ENCODE measurements at places on chromosomes 3 and 15.

GRCh38 chr3:26657348-26657976 is 34.9 kb downstream of the LRRC3B start:
- no peak for DNase-seq

DNA sequence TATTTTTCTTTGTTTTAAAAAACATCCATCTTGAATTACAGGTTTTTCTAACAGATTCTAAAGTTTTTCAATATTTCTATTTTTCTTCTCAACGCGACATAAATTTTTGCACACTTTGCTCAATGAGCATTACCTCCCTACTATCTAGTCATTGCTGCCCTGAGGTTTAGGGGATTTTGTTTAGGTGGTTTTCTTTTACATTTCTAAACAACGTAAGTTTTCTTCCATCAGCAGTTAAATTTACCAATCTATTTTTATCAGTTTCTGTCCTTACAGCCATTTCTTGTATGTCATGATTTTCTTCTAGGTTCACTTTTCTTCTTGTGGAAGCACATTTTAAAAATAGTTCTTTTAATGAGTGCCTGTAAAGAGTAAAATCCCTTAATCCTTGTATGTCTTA is 49.2 kb upstream of the CCR2 start:
- DNase-seq, result no peak

- peak; percentile 38 for DNase-seq
These were observed 5.0 kb upstream of the SKOR1 start for GRCh38 chr15:67820122-67820991.

DNA sequence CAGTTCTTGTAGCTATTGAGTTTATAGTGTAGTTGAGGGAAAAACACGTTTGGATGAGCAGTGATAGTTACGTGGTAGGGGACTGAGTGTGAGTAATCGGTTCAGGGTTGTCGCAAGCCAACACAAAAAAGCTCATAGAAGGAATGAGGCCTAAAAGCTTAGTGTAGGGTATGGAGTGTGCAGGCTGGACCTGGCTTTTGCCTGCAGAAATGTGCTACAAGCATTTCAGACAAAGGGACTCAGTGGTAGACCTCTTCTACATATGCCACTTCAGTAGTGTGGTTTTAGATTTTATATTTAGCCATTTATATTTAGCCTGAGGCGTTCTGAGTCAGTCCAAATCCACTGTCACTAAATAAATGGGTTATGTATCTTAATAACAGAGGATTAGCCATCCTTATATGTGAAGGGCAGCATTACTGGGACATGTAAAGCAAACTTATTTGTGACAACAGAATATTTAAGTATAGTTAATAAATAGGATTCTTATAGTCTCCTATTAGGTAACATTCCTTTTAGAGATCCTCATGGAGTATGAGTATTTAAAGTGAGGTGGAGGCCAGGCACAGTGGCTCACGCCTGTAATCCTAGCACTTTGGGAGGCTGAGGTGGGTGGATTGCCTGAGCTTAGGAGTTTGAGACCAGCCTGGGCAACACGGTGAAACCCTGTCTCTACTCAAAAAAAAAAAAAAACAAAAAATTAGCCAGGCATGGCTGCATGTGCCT is 21.8 kb downstream of the ATP2C1 start:
- no peak for DNase-seq

DNA sequence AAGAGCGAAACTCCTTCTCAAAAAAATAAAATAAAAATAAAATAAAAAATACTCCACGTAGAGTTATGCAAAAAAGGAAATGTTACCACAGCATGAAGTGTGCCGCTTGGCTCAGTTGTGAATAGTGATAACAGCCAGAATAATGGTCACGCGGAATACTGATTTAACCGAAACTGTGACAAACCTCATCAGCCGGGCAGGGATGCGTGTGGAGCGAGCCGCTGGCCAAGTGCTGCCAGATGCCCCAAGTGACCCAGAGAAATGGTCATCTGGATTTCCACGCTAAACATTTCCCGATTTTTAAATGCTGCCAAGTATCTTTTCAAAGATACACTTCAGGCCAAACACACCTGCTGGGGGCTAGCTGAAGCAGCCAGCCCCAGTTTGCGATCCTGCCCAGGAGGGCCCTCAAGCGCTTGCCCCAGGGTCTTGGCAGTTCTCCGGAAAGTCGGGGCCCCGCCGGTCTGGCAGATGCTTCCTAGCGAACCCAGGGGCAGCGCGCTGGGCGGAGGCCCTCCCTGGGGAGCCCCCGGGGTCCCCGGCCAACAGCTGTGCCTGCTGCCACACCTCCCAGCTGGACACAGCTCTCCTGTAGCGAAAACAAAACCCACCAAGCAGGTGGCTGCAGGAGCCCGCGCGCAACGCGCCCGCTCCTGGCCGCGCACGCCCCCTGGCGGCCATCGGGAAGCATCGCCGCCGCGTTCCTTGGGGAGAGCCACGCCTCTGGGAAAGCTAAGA is 35.1 kb downstream of the CMTM6 start:
- peak; percentile 93 for DNase-seq

- no peak for DNase-seq
These were observed 792.3 kb downstream of the DIPK2A start for GRCh38 chr3:144763878-144764454.

- no peak for DNase-seq
These were observed 195.0 kb downstream of the RORA start for GRCh38 chr15:61033940-61034677.

GRCh38 chr3:30672959-30673358 is 66.6 kb downstream of the TGFBR2 start:
- no peak for DNase-seq

- DNase-seq, result peak; percentile 70
These were observed 84.2 kb upstream of the ABHD2 start for GRCh38 chr15:89003865-89004725.

DNA sequence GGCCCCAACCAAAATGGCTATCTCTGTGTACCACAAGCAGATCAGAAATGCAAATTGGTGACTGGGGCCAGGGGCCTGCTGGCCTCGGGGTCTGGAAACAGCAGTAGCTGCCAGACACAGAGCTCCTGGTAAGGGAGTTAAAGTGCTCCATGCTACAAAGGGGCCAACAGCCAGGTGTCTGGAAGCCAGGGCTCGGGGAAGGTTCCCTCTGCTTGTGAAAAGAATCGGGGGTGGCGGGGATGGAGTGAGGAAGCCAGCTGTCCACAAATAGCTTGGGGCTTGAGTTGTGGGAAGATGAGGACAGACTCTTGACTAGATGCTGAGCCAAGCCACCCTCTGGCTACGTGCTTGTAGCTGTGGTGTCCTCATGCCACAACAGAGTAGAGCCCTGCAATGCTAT is 39.3 kb downstream of the CHRD start:
- DNase-seq, result no peak

DNA sequence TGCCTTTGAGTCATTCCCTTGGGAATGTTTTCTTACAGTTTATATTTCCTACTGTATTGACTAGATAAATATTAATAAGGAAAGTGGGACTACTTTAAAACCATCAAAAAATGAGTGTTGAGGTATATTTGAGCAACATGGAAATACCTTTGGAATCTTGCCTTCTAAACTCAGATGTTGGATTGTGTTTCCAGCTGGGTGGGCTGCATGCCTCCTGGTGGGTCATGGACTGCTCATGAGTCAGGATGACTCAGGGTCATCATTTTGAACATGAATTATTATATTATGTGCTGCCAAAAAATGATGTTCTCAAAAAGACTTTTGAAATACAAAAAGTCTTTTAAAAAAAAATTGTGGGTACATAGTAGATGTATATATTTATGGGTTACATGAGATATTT is 41.1 kb upstream of the APH1B start:
- no peak for DNase-seq

DNA sequence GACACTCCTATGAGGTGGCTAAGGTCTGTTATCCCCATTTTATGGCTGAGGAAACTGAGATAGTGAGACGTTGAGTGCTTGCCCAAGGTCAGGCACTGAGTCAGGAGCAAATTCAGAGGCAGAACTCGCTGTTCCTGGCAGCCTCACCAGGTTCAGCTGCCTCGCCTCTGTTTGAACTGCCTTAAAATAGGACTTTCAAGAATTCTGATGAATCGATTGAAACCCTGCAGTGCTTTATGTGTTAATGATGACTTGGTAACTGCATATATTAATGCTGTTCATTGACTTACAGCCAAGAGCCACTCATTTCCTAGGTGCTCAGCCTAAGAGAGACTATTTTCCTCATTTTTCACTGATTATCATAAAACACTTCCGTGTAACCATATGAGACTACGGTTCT is 79.5 kb upstream of the BHLHE40 start:
- DNase-seq, result no peak

DNA sequence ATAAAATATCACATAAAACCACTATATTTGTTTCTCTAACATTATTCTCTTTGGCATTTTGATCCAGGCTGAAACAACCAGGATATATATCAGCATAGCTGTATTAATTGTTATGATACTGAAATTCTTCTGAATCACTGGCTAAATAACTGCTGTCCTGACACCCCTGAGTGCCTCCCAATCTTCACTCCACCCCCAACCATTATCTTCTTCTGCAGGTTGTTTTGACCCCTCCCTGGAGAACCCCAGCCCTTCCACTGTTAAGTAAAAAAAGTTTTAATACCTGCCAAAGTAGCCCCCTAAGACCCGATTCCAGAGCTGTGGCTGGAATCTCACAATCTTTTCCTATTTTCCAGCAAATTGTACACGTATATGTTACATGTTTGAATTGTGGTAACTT is 124.1 kb downstream of the DNAH12 start:
- no peak for DNase-seq

GRCh38 chr3:188092648-188093047 is 61.3 kb upstream of the LPP start:
- no peak for DNase-seq

DNA sequence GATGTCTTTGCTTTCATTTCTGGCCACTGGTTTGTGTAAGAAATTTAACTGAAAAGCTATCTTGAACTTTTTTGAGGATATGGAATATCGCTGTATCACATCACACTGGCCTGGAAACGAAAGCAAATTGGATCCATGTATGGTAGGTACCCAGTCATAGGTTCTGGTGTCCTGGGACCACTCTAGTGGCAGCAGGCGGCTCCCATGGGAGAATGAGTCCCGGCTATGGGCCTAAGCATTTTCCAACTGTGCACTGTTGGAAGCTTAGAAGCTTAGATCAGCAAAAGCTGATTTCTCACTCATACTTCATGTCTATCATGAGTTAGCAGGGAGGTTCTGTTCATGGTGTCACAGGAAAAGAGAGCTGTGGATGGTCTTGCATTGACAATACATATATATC is 323.2 kb downstream of the PLCL2 start:
- no peak for DNase-seq

- DNase-seq, result no peak
These were observed 27.1 kb downstream of the SPSB4 start for GRCh38 chr3:141078200-141078599.

GRCh38 chr3:22959593-22959992 is 243.5 kb upstream of the UBE2E2 start:
- no peak for DNase-seq

DNA sequence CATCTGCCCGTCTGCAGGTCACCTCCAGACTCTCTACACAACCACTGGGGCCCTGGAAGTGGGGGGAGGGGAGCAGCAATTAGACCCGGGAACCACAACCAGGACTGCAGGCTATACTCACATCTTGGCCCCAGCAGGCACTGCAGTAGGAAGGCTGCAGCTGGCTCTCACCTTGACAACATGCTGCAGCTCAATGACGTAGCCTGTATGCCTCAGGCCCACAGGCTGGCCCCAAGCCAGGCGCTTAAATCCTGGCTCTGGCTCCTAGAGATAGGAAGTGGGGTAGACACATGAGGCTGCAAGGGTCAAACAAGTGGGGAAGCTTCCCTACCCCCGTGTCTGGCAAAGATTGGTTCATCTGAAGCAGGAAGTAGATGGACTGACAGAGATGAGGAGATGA is 4.6 kb upstream of the QRICH1 start:
- DNase-seq, result no peak

GRCh38 chr15:48354694-48355303 is 23.6 kb downstream of the DUT start:
- no peak for DNase-seq

DNA sequence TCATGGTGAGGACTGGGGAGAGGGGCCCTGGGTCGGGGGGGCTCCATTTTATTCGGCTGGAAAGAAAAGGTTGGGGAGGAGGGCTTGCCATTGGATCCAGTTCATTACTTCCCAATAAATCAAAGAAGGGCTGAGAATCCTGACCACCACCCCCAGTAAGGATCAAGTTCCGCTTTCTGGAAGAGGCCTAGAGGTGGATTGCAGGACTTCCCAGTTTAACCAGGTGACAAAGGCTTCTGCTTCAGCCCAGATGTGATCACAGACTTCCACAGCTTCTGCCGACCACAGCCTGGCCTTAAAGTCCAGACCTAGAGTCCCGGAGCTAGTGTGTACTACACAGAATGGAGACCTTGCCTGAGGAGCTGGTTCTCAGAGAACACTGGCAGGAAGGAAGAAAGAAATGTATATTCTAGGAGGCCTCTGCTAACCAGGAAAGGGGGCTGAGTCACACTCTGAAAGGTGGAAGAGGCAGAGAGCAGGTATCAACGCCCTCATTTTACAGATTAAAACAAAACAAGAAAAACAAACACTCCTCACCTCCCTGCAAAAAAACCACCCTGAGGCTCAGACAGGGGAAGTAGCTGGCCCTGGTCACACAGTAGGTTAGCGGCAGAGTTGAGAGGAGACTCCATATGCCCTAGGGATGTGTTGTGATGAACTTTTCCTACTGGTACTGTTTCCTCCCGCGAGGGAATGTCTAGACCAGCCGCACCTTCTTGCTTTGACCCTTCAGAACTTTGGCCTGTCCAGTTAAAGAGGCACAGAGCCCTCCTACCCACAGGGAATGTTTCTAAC is 1.1 kb upstream of the CEMIP start:
- no peak for DNase-seq

- DNase-seq, result no peak
These were observed 396.0 kb upstream of the C2CD4B start for GRCh38 chr15:62561059-62561519.

GRCh38 chr3:25288413-25288812 is 139.7 kb upstream of the RARB start:
- DNase-seq, result no peak

GRCh38 chr15:81789403-81789802 is 256.4 kb downstream of the MEX3B start:
- no peak for DNase-seq

DNA sequence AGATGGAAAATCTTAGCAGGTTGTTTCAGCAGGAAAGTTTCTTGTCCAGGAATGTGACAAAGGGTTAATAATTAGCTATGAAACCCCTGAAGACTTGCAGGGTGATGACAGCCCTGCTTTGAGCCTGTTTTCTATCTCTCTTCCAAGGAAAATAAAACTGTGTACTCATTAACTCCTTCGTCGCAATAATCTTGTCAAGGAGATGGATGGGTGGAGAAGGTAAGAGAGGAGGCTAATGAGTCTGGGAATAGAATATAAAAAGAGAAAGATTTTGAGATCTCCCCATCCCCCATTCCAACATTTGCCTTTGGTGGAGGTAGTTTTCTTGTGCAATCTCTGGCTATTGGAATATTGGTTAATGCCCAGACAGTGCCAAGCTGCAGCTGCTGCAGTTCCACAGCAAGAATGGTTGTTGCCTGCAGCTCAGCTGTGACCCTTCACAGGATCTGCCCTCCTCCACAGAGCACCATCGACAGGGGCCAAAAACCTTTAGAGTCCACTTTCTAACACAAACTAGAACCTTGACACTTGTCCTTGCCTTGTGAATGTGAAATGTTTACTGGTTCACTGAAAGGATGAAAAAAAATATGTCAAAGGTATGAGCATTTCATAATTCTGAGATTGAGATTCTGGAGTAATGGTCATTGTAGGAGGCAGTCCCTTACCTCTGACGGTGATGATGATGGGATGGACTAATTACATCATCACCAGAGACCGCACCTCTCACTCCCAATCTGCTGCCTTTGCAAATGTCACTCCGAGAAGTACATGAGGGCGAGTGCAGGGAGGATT is 4.2 kb upstream of the LRIG1 start:
- DNase-seq, result no peak
